ENCODE measurements at places on chromosomes 5 and 9.

DNA sequence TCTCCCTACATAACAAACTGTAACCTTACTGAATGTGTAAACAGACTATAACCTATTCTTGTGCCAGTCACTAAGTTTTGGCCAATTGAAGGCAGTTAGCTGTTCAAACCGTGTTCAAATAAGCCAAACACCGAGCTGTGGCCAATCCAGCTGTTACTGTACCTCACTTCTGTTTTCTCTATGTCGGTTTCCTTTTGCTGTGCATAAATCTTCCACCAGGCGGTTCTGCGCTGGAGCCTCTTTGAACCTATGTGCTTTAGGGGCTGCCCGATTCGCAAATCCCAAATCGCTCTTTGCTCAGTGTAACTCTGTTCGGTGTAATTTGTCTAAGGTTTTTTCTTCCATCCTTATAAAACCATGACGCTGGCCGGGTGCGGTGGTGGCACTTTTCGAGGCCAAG, 31.8 kb downstream of the F2R start:
- DNase-seq = no peak

GRCh38 chr5:147989239-147989638, 74.5 kb upstream of the SPINK5 start:
- DNase-seq = no peak

GRCh38 chr9:124126648-124127646, 115.4 kb downstream of the LHX2 start:
- peak; percentile 92 for DNase-seq

GRCh38 chr5:124050120-124050770, 538.3 kb downstream of the CSNK1G3 start:
- DNase-seq = no peak

DNA sequence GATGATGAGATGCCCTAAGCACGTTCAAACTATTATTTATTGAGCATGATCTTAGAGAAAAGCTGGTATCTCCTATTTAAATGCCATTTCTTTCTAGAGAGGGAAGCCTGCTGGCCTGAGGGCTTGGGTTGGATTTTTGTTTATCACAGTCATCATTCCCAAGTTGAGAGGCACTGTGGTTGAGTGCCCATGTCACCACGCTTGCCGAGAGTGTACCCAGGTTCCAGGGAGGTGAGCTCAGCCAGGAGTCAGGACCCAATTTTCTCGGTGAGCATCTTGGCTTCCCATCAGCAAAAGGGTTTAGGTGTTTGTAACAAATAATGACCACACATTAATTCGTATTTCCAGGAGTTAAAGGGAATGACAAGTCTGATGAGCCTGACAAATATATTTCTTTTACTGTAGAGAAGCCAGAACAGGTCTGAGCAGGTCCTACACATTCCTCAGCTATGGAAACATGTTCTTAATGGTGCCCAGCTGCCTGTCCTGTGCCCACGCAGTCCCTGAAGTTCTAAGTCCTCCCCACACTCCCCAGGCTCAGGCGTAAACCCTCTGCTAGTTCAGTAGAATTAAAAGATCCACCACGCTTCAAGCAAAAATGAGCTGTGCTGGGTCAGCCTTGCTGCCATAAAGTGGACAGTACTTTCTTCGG, 258.9 kb upstream of the IRX2 start:
- no peak for DNase-seq

Data from stimulated activated CD8-positive, alpha-beta memory T cell treated with anti-CD3 and anti-CD28 coated beads, Interleukin-4, amount 100 ng/mL, for 48 hours (primary cell).